ENCODE measurements at places on chromosomes 1 and 21. TPM values are rescaled to one million over a fixed set of nuclear protein-coding genes. Genes with fewer than 3 reads are reported as not detected.
A peak's percentile ranks its signal among the peaks of the same experiment; 100 is the strongest.

Gene PSEN2
- 2.0 TPM for total RNA-seq

- no peak overlapping the region for H3K27ac ChIP-seq
- H3K36me3 ChIP-seq = no peaks in the 10 kb centered on the region
- H3K4me3 ChIP-seq = no peak overlapping the region
- no peaks in the 10 kb centered on the region for H3K27me3 ChIP-seq
- no peaks in the 10 kb centered on the region for H3K4me1 ChIP-seq
- DNase-seq = no peak
Measured at GRCh38 chr1:218775501-218776021, 398.1 kb upstream of the LYPLAL1 start.

DNA sequence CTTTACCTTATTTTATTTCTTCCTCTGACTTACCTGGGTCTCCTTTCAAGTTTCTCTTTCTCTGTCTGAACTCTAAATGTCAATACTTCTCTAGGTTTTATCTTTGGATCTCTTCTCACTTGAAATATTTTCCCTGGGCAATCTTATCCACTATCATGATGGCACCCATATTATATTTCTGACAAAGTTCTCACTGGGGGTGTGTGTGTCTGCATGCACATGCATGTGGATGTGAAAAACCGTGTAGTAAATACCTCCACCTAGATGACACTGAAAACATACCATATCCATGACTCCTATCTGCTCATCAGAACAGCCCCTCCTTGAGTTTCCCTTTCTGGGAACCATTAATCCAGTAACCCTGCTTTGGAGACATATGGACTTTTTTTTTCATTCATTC is 30.9 kb downstream of the DNASE2B start:
- H3K27ac ChIP-seq = no peak overlapping the region
- H3K27me3 ChIP-seq = no peaks in the 10 kb centered on the region
- no peak overlapping the region for H3K4me3 ChIP-seq
- no peak for DNase-seq
- peaks cover 13% of the 10 kb centered on the region for H3K4me1 ChIP-seq

GRCh38 chr1:215845234-215845891 is 278.3 kb downstream of the KCTD3 start:
- H3K27ac ChIP-seq = no peak overlapping the region
- DNase-seq = no peak
- H3K4me3 ChIP-seq = no peak overlapping the region
- no peaks in the 10 kb centered on the region for H3K36me3 ChIP-seq

DNA sequence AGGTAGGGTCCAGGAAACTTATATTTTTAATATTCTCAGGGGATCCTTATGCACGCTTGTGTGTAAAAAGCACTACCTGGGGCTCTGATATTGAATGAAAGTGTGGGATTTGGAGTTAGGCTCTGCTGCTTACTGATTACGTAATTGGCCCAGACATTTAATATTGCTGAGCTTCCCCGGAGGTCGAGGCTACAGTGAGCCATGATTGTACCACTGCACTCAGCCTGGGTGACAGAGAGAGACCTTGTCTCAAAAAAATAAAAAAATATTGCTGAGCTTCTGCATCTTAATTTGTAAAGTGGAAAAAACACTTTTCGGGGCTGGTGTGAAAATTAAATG is 62.2 kb upstream of the KIF26B start:
- DNase-seq = no peak
- H3K36me3 ChIP-seq = no peaks in the 10 kb centered on the region
- H3K27me3 ChIP-seq = no peaks in the 10 kb centered on the region
- no peak overlapping the region for H3K27ac ChIP-seq
- H3K4me3 ChIP-seq = no peak overlapping the region

GRCh38 chr1:6347641-6348487 is 45.7 kb downstream of the ACOT7 start:
- DNase-seq = peak; percentile 75
- peak overlapping the region; percentile 89 for H3K27ac ChIP-seq
- peaks cover 38% of the 10 kb centered on the region for H3K4me1 ChIP-seq
- peaks cover 8% of the 10 kb centered on the region for H3K36me3 ChIP-seq
- peak overlapping the region; percentile 46 for H3K4me3 ChIP-seq

DNA sequence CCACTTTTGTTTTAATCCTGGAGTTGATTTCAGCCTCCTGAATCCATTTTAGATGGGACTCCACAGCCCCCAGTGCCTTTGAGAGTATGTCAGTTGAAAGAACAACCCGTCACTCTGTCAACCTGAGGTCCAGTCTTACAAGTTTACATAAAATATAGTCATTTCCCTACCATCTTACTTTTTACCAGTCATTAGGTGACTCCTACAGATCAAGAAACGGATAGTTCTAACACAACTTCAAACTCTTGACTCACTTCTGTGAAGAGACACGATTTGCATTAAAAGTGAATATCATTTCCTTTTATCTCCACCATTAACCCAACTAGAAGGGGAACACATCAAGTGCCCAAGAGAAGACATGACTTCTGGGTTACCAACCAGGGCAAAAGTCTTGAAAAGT is 147.1 kb downstream of the NTPCR start:
- H3K27ac ChIP-seq = no peak overlapping the region
- no peak overlapping the region for H3K4me3 ChIP-seq
- H3K27me3 ChIP-seq = no peaks in the 10 kb centered on the region
- DNase-seq = no peak

- H3K4me1 ChIP-seq = no peaks in the 10 kb centered on the region
- H3K36me3 ChIP-seq = peaks cover 15% of the 10 kb centered on the region
- no peaks in the 10 kb centered on the region for H3K27me3 ChIP-seq
- H3K4me3 ChIP-seq = no peak overlapping the region
- DNase-seq = no peak
- no peak overlapping the region for H3K27ac ChIP-seq
Measured at GRCh38 chr21:31252611-31253010, 91.5 kb downstream of the TIAM1 start.

Data from activated CD4-positive, alpha-beta T cell treated with anti-CD3 and anti-CD28 coated beads, Interleukin-2, amount 10 ng/mL, durations not matched to agents 7 days and 5 days (primary cell).